ENCODE measurements at places on chromosomes 16 and 17. TPM values are rescaled to one million over a fixed set of nuclear protein-coding genes. Genes with fewer than 3 reads are reported as not detected.

Gene G6PC1
- total RNA-seq, result not detected

Gene NPTX1
- total RNA-seq, result not detected

Gene RHBDL3
- 0.05 TPM for total RNA-seq

- DNase-seq, result no peak
These were observed 234.5 kb downstream of the NTN1 start for GRCh38 chr17:9255833-9256232.

- no peak for DNase-seq
These were observed 3.3 kb downstream of the DECR2 start for GRCh38 chr16:404971-405486.

- no peak for DNase-seq
These were observed 594 bp downstream of the MAPK8IP3 start for GRCh38 chr16:1706386-1707192.

GRCh38 chr16:7440886-7441400 lies 108.3 kb downstream of the RBFOX1 start:
- DNase-seq, result no peak

DNA sequence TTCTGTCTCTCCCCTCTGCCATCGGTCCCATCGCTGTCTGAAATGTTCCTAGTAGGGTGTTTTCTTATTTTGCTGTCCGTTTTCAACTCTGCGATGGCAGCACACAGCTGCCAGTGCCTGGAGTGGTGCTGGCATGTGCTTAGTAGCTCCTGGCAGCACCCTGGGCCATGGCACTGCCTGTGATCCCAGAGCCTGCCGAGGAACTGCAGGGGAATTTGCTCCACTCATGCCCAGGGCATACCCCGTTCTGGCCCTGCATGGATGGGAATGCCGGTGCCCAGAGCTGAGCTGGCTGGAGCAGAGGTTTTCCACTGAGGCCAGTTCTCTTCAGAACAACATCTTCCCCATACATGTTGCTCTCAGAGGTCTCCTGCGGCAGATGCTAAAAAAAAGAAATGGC lies 43.1 kb downstream of the GPT2 start:
- no peak for DNase-seq

GRCh38 chr17:61002316-61002736 lies 324.7 kb downstream of the BCAS3 start:
- DNase-seq, result no peak

DNA sequence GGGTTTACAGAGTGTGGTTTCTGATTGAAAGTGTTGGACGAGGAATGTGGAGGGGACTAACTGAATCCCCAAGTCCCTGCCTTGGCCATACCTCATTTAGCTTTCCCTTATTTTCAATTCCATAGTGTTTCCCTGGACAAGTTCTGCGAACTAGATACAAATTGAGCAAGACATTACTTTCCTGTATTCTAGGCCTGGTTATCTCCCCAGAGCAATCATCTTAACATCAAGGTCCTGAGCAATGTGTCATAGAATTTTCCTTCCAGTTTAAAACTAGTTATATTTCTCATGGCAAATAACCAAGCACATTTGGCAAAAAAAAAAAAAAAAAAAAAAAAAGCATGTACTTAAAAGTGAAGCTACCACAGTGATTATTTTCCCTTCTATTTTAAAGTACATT lies 330.1 kb downstream of the CDH11 start:
- DNase-seq, result no peak

- no peak for DNase-seq
These were observed 223.1 kb downstream of the ZNF423 start for GRCh38 chr16:49632795-49633184.

- no peak for DNase-seq
These were observed 140.0 kb downstream of the IRF8 start for GRCh38 chr16:86038926-86039310.

Data from GM12878 (cell line).